GM04504 (cell line): ENCODE measurements at places on chromosomes 1 and 21.

- no peak for DNase-seq
Measured at GRCh38 chr1:181676269-181676668, 193.0 kb downstream of the CACNA1E start.

DNA sequence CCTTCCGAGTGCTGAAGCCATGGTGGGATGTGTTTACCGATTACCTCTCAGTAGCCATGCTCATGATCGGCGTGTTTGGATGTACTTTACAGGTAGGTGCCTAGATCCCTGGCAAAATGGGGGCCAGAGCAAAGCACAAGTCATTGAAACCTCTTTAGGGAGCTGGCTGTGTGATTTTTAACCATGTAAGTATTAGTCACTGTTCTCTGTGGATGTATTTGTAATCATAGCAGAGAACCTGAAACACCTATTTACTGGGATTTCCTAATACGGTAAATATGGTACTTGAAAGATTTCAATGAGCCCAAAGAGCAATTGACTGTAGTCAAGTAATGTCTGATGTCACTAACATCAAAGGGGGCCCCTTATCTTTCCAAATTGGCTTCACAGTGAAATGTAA lies 53.6 kb downstream of the LRRC8C start:
- no peak for DNase-seq

DNA sequence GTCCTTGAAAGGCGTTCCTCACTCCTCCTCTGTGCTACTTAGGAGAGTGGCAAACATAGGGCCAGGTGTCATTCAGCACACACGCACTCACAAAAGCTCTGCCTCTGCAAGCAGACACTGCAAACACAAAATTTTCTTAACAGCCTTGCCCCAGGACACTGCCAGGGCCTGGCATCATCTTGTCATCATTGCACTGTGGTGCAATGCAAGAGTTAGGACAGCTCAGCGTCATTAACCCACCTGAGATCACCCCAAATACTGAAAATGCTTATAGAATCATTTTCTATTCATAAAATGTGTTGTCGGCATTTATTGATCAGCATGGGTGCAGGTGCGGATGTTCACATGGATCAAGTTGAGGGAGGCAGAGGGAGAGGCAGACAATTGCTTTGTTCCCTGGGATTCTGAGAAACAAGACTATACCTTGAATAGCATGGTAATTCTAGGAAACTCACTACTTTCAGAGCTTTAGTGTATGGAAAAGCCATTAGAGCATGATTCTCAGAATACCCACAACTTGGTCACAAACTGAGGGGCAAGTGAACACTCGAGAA lies 3.0 kb downstream of the ADAM30 start:
- no peak for DNase-seq

DNA sequence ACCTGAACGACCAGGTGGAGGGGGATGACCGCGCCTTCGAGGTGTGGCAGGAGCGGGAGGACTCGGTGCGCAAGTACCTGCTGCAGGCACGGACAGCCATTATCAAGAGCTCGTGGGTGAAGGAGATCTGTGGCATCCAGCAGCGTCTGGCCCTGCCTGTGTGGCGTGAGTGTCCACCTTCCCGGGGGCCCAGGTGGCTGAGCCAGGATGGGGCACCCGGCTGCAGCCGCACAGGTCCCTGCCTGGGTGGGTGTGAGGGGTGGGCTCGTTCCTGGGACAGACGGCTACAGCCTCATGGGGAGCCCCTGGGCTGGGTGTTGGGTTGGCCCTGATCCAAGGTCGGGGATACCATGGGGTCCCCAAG lies 65.2 kb downstream of the TRIM11 start:
- no peak for DNase-seq

GRCh38 chr21:33733601-33734000 lies 91.3 kb downstream of the ITSN1 start:
- no peak for DNase-seq

DNA sequence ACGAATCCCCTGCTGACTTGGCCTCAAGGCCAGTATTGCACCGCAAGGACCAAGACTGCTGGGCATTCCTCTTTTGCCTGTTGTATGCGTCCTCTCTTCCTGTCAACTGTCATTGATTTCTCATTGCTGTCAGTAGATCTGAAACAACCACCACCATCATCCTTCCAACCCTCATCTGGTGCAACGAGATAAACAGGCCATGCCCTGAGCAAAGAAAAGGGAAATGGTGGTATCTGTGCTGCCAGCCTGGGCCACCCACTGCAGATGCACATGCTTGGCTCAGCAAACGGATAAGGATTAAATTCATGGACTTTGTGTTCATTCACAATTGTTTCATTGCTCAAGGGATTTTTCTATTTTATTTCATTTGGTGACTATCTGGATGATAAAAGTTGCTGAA lies 13.6 kb downstream of the OXCT2 start:
- DNase-seq, result no peak

DNA sequence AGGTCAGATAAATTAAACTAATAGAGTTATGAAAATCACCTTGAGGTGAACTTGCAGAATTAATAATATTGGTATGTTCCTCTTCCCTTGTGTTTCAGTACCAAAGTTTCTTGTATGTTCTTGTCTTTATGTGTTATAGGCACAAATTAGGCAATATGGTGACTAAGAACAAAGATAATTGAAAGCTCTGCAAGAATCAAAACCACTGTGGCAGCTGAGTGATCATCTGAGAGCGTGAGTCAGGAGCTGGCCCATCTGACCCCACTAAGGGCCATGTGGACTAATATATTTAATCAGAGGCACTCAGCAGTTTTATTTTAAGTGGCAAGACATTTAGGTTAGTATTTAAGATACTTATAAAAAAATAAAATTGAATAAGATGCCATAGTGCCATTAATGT lies 12.8 kb upstream of the CASQ2 start:
- peak; percentile 44 for DNase-seq
